ENCODE measurements at places on chromosomes 11 and 22.

DNA sequence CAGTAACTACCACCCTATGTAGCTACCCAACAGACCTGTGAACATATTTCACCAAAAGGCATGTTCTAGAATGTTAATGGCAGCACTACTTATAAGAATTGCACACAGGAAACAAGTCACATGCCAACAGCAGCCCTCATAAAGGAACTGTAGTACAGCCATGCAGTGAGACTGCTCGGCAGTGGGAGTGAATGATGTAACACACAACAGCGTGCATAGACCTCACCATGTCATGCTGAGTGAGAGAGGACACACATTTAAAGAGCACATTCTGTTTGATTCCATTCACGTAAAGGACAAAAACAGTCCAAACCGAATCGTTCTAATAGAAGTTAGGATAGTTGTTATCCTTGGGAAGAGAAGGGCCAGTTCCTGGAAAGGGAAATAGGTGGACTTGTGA lies 27.2 kb upstream of the KIRREL3 start:
- DNase-seq: no peak

DNA sequence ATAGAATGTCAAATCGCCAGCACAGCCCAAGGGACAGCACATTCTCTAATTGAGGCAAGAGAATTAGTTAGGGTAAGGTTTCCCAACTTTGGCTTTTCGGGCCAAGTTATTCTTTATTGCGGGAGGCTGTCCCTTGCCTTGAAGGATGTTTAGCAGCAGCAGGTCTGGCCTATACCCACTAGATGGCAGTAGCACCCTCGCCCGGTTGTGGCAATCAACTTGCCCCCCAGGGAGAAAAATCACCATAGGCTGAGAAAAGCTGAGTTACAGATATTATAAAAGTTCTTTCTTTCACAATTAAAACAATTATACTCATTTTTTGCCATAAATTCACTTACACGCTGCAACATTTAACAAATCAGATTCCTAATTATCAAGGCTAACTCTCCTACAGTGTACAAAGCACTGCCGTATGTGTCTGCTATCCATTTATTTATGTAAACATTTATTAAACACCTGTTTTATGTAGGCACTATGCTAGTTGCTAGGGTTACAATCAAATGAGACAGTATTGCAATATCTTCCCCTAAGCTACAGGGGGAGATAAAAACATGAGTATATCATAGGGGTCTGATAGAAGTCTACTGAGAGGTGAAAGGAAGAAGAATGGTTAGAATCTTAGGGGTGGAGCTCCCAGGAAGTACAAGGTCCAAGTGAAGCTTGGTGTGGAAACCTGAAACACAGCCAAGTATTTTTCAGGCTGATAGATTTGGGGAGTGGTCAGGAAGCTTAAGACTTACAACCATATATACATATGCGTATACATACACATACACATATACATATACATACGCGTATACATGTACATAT lies 452.3 kb downstream of the RAB38 start:
- DNase-seq: peak; percentile 55

DNA sequence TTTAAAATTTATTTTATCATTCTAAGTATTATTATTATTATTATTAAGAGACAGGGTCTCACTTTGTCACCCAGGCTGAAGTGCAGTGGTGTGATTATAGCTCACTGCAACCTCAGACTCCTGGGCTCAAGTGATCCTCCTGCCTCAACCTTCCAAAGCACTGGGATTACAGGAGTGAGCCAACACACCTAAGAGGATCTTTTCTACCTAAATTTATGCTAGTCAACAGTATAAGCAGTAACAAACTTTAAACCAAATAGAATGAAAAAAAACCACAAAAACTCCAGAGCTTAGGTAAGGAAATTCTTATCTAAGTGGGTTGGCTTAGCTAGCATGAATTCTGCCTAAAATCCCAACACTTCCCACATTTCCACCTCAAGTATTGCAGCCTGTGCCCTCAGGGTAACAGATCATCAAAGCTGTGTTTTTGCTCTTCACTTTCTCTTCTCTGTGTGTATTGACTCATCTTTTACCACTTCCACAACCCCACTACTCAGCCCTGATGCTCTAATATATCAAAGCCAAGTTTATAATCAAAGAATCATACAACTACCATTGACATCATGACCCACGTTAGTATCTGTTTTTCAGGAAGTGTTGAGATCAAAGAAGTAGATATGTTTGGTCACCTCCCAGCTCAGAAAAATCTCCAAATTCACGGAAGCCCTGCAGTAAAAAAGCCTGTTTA lies 93.7 kb upstream of the SPON1 start:
- DNase-seq: peak; percentile 62

GRCh38 chr11:59859673-59860072 lies 6.6 kb downstream of the TCN1 start:
- DNase-seq: no peak

DNA sequence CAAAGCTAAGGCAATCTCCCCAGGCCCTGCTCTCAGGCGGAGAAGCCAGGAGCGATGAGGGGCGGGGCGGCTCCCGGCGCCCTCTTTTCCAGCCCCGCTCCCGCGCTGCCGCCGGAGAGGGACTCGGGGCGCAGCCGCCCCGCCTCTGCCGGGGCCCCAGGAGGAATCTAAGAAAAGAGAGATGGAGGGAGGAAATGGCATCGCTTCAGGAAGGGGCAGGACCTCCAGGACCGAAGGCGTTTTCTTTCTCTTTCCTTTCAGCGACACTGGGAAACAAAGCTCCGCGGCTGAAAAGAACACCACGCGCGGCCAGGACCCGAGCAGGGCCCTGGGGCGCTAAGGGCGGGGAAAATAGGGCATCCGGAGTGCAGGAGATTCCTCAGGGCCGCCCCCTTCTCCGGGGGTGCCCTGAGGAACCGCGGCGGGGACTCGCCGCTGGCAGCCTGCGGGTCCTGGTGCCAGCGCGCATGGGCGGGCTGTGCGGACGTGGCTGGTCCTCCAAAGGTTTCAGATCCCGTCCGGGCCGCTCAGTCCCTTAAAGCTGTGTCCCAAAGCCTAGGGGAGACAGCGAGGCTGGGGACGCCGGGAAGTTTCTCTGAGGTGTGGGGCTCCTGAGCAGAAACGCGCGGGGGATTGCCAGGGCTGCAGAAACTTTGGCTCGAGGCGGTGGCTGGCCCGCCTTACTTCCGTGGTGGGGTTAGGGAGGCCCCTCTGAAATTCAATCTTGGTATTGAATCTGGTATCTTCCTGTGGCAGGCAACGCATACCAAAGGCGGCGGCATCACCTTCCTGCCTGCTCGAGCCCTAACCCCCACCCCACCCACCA lies 2.8 kb upstream of the BSX start:
- no peak for DNase-seq

DNA sequence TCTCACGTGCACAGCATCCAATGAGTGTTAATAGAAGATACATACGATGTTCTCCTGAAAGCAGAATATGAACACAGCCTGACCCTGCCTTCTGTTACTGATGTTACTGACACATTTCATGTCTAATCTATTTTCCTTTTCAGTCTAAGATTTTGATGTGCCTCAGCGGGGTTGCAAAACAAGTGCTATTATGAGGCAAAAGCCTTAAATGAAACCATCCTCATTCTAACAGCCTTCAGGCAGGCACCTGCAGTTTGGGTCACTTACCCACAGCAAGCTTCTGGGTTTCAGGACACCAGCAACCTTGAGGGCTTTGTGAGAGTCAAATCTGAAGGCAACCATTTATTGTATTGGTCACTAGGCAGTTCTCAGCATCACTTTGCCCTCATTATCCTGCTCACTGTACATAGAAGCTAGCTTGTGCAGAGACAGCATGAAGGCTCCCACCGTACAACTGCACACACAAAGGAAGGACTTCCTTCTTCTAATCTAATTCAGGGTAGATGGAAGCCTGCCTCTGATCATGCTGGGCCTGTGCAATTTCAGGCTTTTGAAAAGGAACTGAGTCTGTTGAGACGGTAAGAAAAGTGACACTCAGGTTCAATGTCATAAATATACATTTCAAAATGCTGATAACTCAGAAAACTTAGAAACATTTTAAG lies 183.2 kb upstream of the PITPNB start:
- no peak for DNase-seq

DNA sequence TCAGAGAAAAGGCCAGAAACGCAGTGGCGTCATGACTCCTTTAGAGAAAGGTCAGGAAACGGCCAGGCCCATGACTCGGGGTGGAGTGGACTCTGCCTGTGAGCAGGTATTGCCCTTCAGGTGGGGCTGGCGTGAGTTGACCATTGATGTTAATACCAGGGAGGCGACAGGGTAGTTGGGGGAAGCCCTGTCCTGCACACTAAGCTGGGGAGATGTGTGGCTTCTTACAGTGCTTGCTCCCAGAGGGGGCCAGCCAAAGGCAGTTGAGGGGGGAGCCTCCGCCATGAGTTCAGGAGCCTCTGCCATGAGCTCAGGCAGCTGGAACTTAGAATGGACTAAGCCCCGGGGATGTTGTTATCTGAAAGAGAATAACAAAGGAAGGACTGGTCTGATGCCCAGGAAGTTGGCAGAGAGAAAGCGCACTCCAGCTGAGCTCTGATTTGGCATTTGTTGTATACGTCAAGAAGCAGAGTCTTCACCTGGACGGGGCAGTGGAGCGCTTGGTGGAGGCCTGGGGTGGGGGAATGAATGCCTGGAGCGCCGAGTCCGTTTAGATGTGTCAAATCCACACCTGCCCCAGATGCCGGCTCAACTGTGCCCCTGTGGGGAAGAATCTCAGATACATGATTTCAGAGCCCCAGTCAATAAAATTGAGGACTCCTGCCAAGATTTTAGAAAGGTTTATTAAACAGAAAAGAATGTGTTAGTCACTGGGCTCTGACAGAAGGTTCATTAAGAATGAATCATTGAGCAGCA lies 222.5 kb downstream of the TBC1D22A start:
- DNase-seq: peak; percentile 88

DNA sequence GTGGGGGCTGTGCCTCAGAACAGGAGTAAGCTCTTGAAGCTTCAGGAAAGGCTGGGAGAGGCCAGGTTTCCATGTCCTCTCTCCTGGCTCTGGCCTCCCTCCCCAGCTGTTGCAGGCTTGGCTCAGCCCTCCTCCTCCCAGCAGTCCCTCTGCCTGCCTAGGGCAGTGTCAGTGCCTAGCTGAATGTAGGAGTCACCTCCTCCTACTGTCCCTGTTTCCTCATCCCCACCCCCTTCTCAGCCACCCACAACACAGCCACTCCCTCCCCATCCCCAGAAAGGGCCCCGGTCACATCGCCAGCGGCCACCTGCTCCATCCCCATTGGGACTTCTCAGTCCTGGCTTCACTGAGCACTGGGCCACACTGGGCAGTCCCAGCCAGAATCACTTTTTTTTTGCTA lies 2.9 kb upstream of the FBLN1 start:
- DNase-seq: no peak

DNA sequence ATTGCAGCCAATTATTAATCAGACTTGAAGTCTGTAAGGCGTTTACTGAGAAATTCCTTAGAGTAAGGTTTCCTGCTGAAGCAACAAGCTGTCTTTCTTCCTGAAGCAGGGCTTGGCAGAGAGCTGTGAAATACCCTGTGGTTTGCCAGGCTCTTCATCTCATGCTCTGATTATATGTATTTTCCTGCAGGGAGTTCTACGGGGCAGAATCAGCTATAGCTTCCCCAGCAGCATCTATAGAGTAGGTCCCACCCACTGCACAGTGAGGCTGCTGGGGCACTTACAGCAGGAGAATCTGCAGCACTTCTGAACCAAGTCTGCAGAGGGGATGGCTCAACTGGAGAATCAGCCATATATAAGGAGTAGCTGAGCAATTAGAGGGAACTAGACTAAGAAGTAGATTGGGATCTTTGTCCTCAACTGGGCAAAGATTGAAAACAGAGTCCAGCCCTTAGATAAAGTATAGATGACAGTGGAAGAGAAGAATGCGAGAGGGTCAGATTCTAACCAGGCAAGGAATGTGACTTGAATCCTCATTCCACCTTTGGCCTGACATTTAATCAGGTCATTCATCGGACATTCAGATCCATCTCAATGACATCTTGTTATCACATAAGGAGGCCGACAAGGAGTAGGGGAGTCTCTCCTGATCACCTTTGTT lies 37.6 kb downstream of the CNTF start:
- no peak for DNase-seq

DNA sequence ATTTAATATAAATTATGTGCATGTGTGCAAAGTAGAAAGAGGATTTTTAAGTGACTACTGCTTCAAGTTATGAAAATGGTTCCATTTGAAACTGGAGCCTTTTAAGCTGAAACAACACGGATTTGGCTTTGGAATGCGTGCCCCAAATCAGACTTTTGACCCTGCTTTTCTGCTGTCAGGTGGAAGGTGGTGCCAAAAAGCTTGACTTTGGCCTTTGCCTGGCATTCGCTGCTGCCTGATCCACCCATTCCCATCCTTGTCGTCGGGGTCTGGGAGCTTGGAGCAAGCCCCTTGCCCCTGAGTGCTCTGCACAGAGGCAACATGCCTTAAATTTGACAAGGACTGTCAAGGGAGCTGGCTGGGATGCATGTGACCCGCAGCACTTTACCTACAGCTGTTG lies 335.3 kb upstream of the SYN3 start:
- DNase-seq: no peak

- peak; percentile 71 for DNase-seq
These were observed 53.8 kb upstream of the DRD2 start for GRCh38 chr11:113528982-113529381.

- DNase-seq: peak; percentile 22
These were observed 22.4 kb upstream of the CAPRIN1 start for GRCh38 chr11:34029176-34029575.

GRCh38 chr11:114073007-114073827 lies 13.7 kb downstream of the ZBTB16 start:
- DNase-seq: no peak

DNA sequence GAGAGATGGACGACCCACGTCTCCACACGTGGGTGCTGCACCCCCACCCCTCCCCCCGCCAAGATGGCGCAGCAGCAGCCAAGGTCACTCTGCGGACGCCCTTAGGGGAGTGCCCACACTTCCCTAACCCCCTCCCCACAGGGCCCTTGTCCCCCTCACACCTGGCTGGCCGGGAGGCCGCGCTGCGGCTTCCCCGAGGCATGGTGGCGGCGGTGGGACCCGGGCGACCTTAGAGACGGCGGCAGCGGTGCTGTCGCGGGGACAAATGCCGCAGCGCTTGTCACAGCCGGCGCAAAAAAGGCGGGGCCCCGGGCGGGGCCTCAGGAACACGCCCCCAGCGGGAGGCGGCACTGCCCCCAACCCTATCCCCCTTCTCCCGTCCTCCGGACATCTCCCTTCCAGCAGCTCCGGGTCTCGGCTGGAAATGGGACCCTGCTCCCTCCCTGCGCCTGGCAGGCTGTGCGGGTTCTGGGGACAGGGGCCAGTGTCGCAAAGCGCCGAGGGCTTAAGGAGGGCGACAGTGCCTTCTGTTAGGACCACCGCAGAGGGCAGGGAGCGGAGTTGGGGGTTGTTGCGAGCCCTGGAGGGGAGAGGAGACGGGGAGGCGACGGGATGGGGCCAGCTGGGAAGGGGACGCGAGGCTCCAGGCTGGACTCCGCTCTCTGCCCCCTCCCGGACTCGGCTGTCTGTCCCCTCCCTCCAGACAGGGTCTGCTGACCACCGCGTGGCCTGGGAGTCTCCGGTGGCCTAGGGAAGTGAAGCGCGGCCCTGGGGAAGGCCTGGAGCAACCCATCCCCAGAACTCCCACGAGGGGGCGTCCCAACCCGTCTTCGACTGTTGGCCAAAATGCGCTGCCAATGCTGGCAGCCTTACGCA lies at the start of gene CHCHD10:
Gene CHCHD10 (minus strand): TSS at position 300 of the 876 bp plus-strand sequence. CDS start 98 bp downstream, at position 202.
- peak; percentile 67 for DNase-seq

- no peak for DNase-seq
These were observed 80.3 kb upstream of the SHISAL1 start for GRCh38 chr22:44393066-44393465.

- no peak for DNase-seq
These were observed 72.1 kb downstream of the ELFN2 start for GRCh38 chr22:37355174-37355573.

- DNase-seq: no peak
These were observed 327 bp upstream of the MED17 start for GRCh38 chr11:93783765-93784144.
